ENCODE measurements at places on chromosomes 12 and 14. TPM values are rescaled to one million over a fixed set of nuclear protein-coding genes. Genes with fewer than 3 reads are reported as not detected.

DNA sequence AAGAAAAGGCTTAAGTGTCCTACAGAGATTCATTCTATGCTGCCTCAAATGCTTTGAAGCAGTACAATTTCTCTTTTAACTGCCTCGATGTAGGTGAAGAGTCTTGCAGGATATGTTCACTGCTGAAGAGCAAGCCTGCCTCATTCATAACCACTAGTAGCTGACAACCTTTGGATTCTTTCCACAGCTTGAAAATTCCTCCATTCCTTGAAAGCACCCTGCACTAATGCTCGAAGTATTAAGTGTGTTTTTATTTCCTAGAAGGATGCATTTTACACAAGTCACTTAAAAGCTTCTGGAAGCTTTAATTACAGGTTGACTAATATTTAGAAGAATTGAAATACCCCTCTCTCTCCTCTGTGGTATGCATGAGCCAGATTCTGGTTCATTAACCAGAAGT is 429.4 kb downstream of the DIO2 start:
- H3K27ac ChIP-seq = no peak overlapping the region
- no peak overlapping the region for H3K4me3 ChIP-seq
- H3K36me3 ChIP-seq = no peaks in the 10 kb centered on the region
- H3K4me1 ChIP-seq = no peaks in the 10 kb centered on the region

The ITPR2 gene
- 5.7 TPM for polyA plus RNA-seq

The OVCH1 gene
- polyA plus RNA-seq = 0.03 TPM

DNA sequence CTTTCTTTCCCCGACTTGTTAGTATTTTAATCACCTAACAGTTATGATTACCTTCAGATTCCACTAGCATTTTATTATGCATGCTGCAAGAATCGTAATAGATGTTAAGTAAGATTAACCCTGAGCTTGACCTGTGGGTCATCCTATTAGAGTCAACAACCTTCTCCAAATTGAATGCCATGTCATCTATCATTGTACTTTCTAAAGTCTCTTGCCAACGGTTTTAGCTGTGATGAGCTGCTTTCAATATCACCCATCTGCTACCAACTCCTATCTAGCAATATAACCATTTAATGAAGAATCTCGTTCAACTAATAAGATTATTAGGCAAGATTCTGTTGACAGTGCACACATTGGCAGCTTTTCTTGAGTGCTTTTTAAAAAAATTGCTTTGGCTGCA is 33.7 kb downstream of the DACT1 start:
- DNase-seq = no peak
- no peaks in the 10 kb centered on the region for H3K27me3 ChIP-seq
- H3K27ac ChIP-seq = no peak overlapping the region
- H3K4me1 ChIP-seq = no peaks in the 10 kb centered on the region
- H3K4me3 ChIP-seq = no peak overlapping the region
- no peaks in the 10 kb centered on the region for H3K36me3 ChIP-seq

DNA sequence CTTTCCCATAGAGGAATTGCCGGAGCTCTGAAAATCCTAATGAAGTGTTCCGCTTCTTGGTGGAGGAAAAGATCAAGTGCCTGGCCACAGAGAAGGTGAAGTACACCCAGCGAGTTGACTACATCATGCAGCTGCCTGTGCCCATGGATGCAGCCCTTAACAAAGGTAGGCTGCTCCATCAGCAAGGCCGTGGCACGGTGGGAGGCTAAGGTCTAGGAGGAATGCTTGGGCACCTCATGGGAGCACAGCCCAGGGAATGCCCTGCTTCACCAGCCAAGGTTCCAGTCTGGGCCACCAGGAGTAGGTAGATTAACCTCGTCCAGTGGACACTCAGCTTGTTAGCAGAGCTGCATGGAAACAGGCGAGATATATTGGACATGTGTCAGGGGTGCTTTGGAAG is 6.4 kb upstream of the TPI1 start:
- H3K4me3 ChIP-seq = no peak overlapping the region
- H3K27ac ChIP-seq = no peak overlapping the region
- DNase-seq = no peak
- no peaks in the 10 kb centered on the region for H3K4me1 ChIP-seq

- no peak overlapping the region for H3K27ac ChIP-seq
- no peak overlapping the region for H3K4me3 ChIP-seq
- H3K36me3 ChIP-seq = no peaks in the 10 kb centered on the region
- H3K27me3 ChIP-seq = no peaks in the 10 kb centered on the region
- DNase-seq = no peak
- H3K4me1 ChIP-seq = peaks cover 24% of the 10 kb centered on the region
These were observed 6.1 kb upstream of the TEP1 start for GRCh38 chr14:20419419-20419818.

- H3K4me1 ChIP-seq = no peaks in the 10 kb centered on the region
- no peak overlapping the region for H3K4me3 ChIP-seq
These were observed 34.7 kb downstream of the WASHC4 start for GRCh38 chr12:105142259-105142658.

The TSPAN19 gene
- not detected for polyA plus RNA-seq
